ENCODE measurements at places on chromosomes 7 and 10.

DNA sequence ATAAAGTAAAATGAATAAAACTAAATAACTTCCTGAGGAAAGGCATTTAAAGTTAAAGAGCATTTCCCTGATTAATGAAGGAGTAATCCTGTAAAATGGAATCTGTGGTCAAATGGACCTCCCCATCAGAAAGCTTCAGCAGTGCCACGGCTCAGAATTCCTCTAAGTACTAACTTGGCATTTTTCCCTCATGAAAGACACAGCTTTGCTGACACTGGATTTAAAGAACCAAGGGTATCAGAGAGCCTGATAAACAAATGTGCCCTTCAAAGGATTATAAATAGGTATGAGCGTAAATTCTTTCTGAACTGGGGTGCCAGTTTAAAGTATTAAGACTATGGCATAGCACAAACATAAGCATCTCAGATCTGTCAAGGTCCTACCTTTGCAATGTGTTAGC lies 24.2 kb upstream of the RNF148 start:
- no peak for DNase-seq

- peak; percentile 69 for DNase-seq
These were observed 498 bp downstream of the RHOBTB1 start for GRCh38 chr10:60943316-60944057.

DNA sequence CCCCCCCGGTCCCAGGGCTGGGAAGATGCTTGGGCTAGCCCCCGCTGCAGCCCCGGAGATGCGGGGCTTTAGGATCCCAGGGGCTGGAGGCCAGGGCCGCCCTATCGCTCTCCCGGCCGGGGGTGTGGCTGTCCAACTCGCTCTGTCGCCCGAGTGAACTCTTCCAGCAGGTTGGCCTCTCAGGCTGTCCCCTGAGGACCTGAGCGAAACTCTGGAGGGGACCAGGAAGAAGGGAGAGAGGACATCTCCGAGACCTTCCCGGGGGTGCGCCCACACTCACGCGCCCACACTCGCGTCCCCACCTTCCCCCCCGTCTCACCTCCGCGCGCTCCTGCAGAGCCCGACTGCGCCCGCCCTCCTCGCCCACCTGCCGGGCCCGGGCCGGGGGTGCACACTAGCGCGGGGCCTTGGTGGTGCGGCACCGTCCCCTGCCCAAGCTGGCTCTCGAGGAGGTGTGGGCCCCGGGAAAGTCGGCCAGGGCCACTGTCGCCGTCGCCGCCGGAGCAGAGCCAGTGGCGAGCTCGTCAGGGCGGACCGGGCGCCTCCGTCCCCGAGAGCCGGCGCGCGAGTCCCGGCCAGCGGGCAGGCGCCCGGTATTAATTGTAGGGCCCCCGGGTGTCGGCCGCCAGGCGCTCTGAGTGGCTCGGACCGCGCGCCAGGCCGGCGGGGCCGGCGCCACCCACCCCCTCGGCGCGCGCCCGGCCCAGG lies 101.7 kb upstream of the SVIL start:
- peak; percentile 41 for DNase-seq

DNA sequence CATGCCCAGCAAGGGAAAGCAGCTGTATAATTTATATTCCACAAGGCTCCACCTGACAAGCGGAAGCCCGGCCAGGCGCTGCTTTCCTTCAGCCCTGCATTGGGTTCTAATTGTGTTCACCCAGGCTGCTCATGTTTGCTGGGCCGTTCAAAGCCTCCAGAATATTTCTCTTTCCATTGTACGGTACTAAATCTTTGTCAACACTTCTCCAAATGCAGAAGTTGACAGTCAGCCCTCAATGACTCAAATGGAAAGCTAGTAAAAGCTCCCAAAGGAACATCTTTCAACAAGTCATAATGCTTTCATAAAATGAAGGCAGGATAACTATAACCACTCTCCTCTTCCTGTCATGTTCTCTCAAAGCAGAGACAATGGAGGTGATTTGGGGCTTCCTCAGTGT lies 17.8 kb upstream of the CPXM2 start:
- DNase-seq = no peak

GRCh38 chr10:69572159-69573055 lies 815 bp downstream of the NEUROG3 start:
- no peak for DNase-seq

DNA sequence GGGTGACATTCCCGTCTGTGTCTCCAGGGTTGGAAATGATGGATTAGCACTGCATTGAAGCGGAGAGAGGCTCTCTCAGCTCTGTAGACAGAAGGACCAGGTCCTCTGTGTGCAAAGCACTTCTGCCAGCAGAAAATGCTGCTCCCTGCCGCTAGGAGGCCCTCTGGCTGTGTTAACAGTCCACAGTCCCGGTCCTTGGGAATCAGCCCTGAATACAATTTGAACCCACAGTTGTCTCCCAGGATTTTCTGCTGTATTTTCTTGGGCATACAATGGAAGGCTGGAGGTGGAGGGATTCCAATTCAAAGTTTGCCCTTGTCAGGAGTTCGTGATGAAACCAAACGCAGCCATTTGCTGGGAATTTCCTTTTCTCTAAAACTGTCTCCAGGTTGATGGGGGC lies 205.2 kb downstream of the GLRX3 start:
- DNase-seq = no peak

DNA sequence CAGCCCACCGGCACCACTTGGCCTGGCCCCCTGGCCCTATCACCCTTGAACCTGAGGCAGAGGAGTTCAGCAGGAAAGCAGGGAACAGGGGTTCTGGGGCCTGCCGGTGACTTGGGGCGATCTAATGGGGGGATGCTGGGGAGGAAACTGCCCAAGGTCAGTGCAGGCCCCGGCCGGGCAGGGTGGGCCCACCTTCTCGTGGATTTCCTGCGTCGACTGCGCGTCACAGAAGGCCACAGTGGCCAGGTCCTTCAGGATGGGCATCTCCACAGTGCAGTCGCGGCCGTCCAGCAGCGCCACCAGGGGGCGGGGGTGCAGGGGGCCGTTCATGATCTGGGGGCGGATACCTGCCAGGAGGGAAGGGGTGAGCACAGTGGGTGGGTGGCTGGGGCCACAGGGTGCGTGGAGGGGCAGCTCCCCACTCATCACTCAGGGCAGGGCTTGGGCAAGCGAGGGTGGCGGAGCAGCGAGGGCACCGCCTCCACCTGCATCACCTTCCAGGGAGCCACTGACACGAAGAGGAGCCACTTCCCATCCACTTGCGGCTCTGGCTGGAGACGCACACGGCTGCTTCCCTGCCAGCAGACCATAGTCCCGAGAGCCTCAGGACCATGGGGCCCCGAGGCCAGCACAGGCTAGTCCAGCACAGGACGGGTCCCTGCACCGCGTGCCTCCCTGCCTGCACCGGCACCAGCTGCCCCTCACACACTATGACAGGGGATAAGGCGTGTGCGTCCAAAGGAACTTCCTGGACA lies 61.4 kb downstream of the ZRANB1 start:
- DNase-seq = no peak

GRCh38 chr7:25437308-25437707 lies 209.0 kb upstream of the NPVF start:
- no peak for DNase-seq

GRCh38 chr10:84265418-84265817 lies 20.6 kb downstream of the RGR start:
- no peak for DNase-seq

DNA sequence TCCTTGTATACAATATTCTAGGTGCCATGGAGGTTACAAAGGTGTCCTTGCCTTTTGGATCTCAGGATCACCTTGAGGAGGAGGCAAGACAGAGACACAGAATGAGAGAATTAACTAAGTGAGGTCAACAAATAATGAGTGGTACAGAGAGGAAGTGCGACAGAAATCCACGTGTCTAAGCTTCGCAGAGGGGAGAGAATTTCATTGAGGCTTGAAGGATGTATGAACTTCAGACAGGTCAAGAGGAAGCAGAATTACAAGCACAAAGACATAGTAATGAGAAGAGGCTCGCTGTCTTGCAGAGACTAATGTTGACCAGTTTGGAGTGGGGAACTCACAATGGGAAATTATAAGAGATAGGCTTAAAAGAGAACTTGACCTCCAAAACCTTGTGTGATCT lies 308.7 kb downstream of the FRMD4A start:
- no peak for DNase-seq

DNA sequence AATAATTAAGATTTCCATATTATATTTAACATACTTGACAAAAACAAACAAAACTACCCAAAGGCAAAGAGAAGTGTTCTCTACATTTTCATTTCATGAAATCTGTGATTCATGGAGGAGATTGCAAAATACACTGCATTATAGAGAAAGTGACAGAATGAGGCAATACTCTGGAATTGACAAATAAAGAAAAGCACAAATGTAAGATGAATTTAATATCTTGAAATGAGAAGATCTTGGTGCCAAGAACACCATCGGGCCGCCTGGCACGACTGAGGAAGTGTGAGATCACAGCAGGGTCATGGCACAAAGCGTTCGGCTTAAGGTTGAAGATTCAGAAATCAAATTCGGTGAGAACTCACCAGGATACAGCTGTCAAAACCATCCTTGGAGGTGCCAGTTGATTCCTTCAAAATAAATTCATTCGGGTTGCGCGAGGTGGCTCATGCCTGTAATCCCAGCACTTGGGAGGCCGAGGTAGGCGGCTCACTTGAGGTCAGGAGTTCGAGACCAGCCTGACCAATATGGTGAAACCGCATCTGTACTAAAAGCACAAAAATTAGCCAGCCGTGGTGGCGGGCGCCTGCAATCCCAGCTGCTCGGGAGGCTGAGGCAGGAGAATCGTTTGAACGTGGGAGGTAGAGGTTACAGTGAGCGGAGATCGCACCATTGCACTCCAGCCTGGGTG lies 174.0 kb upstream of the PFKP start:
- no peak for DNase-seq

DNA sequence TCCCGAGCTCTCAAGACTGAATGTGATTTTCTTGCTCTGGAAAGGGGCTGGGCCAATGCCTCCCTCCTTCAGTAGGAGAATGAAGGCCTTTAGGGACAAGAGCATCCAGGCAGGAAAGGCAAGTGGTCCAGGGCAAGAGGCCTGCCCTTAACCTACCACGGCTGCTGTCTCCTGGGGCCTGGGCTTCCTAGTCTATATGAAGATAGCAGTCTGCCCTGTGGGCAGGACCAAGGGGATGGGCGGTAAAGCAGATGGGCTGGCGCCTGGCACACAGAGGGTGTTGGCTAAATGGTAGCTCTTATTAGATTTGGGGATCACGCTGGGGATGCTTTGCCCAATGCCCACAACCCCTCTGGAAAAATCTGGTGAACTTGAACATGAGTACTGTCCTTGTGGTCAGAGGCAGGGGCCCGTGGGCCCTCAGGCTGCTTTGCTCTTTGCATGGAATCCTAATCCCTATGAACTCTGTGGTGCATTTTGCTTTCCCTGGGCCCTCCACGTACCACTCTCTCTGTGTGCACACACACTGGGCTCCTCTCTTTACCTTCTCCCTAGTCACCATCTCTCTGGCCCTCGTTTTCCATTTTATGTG lies 20.3 kb downstream of the CHAT start:
- DNase-seq = no peak
